ENCODE measurements at places on chromosomes 4 and X. TPM values are rescaled to one million over a fixed set of nuclear protein-coding genes. Genes with fewer than 3 reads are reported as not detected.

- H3K4me1 ChIP-seq: peaks cover 20% of the 10 kb centered on the region
- H3K27ac ChIP-seq: no peak overlapping the region
- no peak overlapping the region for H3K4me3 ChIP-seq
- peaks cover 9% of the 10 kb centered on the region for H3K27me3 ChIP-seq
Measured at GRCh38 chr4:10031668-10032590, 10.6 kb upstream of the SLC2A9 start.

- no peaks in the 10 kb centered on the region for H3K4me1 ChIP-seq
- no peak for DNase-seq
- H3K27ac ChIP-seq: no peak overlapping the region
- no peak overlapping the region for H3K4me3 ChIP-seq
- H3K36me3 ChIP-seq: no peaks in the 10 kb centered on the region
Measured at GRCh38 chr4:85681221-85681657, 206.3 kb downstream of the ARHGAP24 start.

- H3K27me3 ChIP-seq: peaks cover 3% of the 10 kb centered on the region
- no peak for DNase-seq
- H3K27ac ChIP-seq: no peak overlapping the region
- no peaks in the 10 kb centered on the region for H3K36me3 ChIP-seq
- no peaks in the 10 kb centered on the region for H3K4me1 ChIP-seq
- no peak overlapping the region for H3K4me3 ChIP-seq
Measured at GRCh38 chr4:150178161-150178560, 99.9 kb downstream of the DCLK2 start.

DNA sequence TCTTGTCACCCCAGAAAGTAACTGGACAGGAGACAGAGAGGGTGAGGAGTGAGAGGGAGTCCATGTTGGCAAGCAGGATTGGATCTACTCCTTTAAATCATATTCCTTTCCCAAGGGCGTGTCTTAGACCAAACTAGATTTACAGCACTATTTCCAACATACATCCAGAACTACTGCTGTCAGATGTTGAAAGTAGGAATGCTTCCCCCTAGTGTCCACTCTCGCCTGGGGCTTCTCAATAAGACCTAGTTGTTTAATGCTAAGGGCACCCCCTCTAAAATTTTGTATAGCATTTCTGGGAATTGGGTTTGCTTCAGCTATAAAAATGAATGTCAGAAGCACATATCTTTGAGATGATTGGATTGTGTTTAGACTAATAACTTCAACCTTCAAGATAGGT, 13.3 kb downstream of the OFD1 start:
- no peaks in the 10 kb centered on the region for H3K27me3 ChIP-seq
- peaks cover 32% of the 10 kb centered on the region for H3K36me3 ChIP-seq
- no peak overlapping the region for H3K27ac ChIP-seq
- H3K4me3 ChIP-seq: no peak overlapping the region
- peaks cover 12% of the 10 kb centered on the region for H3K4me1 ChIP-seq

DNA sequence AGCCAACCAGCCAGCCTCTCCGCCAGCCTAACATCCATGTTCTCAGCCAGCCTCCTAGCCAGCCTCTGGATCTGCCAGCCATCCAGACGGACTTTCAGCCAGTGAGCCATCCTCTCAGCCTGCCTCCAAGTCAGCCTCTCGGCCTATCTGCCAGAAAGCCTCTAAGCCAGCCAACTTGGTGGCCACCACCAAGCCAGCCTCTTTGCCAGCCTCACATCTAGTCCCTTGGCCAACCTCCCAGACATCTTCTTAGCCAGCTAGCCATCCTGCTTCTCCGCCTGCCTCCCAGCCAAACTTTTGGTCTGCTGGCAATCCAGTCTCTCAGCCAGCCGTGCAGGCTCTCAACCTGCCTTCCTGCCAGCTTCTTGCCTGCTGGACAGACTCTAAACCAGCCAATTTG, 16.4 kb upstream of the ARAP2 start:
- no peak overlapping the region for H3K4me3 ChIP-seq
- H3K36me3 ChIP-seq: peaks cover 4% of the 10 kb centered on the region
- H3K27ac ChIP-seq: no peak overlapping the region
- peaks cover 20% of the 10 kb centered on the region for H3K4me1 ChIP-seq
- DNase-seq: no peak

GRCh38 chr4:11814758-11815157, 386.1 kb upstream of the HS3ST1 start:
- H3K4me3 ChIP-seq: no peak overlapping the region
- no peaks in the 10 kb centered on the region for H3K4me1 ChIP-seq
- H3K36me3 ChIP-seq: no peaks in the 10 kb centered on the region

- no peaks in the 10 kb centered on the region for H3K27me3 ChIP-seq
- H3K4me3 ChIP-seq: no peak overlapping the region
- no peaks in the 10 kb centered on the region for H3K36me3 ChIP-seq
- H3K4me1 ChIP-seq: no peaks in the 10 kb centered on the region
Measured at GRCh38 chr4:177118596-177118995, 191.1 kb upstream of the NEIL3 start.

DNA sequence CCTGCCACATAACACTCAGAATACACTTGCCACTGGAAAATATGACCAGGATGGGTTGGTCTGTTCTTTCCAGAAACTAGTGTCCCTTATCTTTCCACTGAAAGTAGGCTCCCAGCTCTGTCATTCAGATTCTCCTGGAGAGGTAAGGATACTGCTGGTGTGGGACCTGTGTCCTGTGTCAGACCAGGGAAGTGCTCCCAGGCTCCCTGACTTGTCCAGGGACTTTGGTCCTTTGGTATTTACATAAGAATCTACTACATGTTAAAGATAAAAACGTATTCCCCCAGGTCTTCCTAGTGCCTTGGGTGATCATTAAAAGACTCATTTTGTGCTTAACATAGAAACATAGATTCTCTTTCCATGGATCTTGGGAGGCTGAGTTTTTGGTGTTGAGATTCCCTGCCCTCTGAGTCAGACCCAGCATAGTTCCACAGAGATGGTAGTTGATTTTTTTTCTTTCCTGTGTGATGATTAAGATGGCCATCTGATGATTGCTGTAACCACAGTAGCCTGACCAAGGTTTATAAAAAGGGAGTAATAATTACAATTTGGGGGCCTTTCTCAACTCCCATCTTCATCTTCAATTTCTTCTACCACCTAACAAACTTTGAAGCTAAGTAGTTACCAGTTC, 159.8 kb upstream of the JADE1 start:
- no peaks in the 10 kb centered on the region for H3K27me3 ChIP-seq
- DNase-seq: no peak
- no peaks in the 10 kb centered on the region for H3K36me3 ChIP-seq
- H3K4me3 ChIP-seq: no peak overlapping the region

DNA sequence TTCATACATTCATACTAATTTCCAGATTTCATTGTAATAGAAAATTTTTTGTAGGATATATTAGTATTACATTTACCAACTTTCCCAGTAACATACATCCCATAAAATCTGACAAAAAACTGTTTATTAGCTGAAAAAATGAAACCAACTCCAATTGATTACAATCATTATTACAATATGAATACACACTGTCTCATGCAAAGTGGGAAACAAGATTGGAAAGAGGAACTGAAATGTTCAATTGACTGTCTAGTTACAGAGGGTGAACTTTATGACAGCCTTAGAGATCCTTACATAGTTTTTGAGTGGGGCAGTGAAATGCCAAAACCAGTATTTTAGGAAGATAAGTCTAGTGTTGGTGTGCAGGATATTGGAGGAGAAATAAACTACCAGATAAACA, 2.3 kb upstream of the AMBN start:
- H3K36me3 ChIP-seq: no peaks in the 10 kb centered on the region
- H3K4me1 ChIP-seq: no peaks in the 10 kb centered on the region
- no peak overlapping the region for H3K27ac ChIP-seq
- H3K4me3 ChIP-seq: no peak overlapping the region
- no peak for DNase-seq

GRCh38 chr4:167290678-167291077, 56.4 kb upstream of the SPOCK3 start:
- H3K27me3 ChIP-seq: no peaks in the 10 kb centered on the region
- no peaks in the 10 kb centered on the region for H3K36me3 ChIP-seq
- DNase-seq: no peak

- peaks cover 3% of the 10 kb centered on the region for H3K36me3 ChIP-seq
- no peak overlapping the region for H3K27ac ChIP-seq
- no peak for DNase-seq
Measured at GRCh38 chr4:6120361-6120760, 80.0 kb downstream of the JAKMIP1 start.

- H3K27ac ChIP-seq: no peak overlapping the region
- no peak for DNase-seq
- no peak overlapping the region for H3K4me3 ChIP-seq
- no peaks in the 10 kb centered on the region for H3K36me3 ChIP-seq
Measured at GRCh38 chr4:83646538-83647239, 110.8 kb downstream of the GPAT3 start.

DNA sequence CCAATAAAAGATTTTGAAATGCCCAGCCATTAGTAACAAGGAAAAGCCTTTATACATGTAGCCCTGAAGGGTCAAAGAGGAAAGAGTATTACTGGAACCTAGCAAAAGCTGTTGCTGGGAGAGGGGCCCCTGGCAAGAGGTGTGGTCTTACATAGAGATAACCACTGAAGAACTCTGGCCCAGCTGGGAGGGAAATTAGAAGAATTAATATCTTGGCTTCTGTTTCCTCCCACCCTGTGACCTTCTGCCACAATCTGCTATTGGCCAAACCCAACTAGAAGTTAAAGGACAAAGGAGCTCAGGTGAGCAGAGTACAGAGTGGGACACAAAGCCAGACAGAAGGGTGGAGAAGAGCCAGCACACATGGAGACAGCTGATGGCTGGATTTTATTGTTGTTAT, 39.3 kb upstream of the CCNG2 start:
- H3K4me1 ChIP-seq: no peaks in the 10 kb centered on the region
- H3K4me3 ChIP-seq: no peak overlapping the region
- H3K27me3 ChIP-seq: peaks cover 19% of the 10 kb centered on the region
- H3K27ac ChIP-seq: no peak overlapping the region
- no peak for DNase-seq

DNA sequence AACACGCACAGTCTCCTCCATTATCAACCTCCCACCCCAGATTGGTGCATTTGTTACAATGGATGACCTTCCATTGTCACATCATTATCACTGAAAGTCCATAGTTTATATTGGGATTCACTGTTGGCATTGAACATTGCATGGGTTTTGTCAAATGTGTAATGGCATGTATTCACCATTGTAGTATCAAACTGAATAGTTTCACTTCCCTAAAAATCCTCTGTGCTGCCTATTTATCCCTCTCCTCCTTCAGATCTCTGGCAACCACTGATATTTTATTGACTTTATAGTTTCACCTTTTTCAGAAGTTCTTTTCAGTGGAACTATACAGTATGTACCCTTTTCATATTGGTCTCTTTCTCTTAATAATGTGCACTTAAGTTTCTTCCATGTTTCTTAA, 1565.4 kb downstream of the PCDH18 start:
- no peaks in the 10 kb centered on the region for H3K36me3 ChIP-seq
- no peak overlapping the region for H3K27ac ChIP-seq
- no peaks in the 10 kb centered on the region for H3K27me3 ChIP-seq
- no peak overlapping the region for H3K4me3 ChIP-seq
- no peaks in the 10 kb centered on the region for H3K4me1 ChIP-seq

- no peaks in the 10 kb centered on the region for H3K4me1 ChIP-seq
- no peaks in the 10 kb centered on the region for H3K27me3 ChIP-seq
- no peak overlapping the region for H3K27ac ChIP-seq
Measured at GRCh38 chr4:144674711-144675110, 28.8 kb downstream of the HHIP start.

DNA sequence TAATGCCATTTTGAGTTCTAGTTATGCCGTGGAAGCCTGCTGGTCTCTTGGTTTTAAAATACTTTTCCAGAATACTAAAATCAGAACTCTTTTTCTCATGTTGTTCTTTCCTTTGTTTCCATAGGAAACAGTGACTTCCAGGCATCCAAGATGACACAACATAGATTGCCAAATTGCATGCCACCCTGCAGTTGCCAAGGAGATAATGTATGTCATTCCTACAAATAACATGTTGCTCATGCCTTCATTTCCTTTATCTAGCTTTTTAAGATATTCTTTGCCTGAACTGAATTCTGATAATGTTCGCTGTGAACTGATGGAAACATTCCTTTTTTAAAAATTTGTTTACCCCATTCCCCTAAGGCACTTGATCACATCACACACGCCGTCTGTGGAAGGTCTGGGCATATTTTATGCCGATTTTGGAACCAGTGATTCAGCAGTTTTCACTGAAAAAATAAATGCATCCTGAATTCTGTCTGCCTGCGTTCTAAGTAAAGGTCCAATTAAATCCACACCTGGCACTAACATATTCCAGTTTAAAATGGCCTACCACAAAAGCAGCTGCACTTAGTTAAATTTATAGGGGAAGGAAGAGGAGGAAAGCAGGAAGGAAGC, 38.0 kb upstream of the COX7B2 start:
- no peaks in the 10 kb centered on the region for H3K27me3 ChIP-seq
- DNase-seq: no peak
- H3K27ac ChIP-seq: no peak overlapping the region
- no peaks in the 10 kb centered on the region for H3K4me1 ChIP-seq

DNA sequence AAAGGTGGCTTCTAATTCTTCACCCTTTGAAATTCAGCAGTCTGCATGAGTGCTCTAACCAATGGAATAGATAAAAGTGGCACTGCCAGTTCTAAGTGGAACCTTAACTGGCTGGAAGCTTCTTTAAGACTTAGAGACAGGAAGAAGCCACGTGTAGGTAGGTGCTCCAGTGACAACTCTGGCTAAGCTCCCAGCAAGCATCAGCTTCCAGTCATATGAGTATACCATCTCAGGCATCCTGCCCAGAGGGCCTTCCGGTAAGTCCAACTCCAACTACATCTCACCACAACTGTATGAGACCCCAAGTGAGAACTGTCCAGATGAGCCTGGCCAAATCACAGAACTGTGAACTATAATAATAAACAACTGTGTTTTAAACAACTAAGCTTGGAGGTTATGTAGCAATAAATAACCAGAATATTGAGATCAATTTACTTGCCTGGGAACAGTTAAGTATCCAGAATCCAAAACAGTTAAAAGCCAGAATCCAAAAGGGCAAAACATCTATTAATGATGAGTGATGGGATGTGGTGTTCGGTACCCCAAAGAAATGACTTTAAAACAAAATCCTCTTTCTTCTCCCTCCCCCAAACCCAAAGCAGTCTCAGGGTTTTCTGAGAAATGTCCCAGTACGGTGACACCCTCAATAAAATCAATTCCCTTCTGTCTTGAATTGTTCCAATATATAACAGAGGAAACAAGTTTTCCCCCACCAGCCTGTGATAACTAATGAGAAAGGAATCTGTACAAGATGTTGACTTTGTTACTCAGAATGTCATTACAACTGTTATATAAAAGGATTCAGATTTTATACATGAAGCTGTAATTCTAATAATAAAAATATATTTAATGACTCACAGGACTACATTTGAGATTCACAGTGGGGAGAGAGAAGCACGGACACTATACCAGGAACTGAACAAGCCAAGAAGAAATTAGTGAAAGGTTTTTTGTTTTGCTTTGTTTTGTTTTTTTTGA, 4.2 kb downstream of the TSPAN5 start:
- H3K4me3 ChIP-seq: no peak overlapping the region
- H3K27me3 ChIP-seq: no peaks in the 10 kb centered on the region

The RPL36A gene
- 252 TPM for total RNA-seq

The WDFY3 gene
- total RNA-seq: 0.75 TPM

The PITX2 gene
- total RNA-seq: 0.09 TPM

The STARD8 gene
- total RNA-seq: 3.3 TPM

The ALB gene
- total RNA-seq: not detected

The SPANXB1 gene
- not detected for total RNA-seq

The CTBP1 gene
- 200 TPM for total RNA-seq

The DRP2 gene
- 0.28 TPM for total RNA-seq

The QRFPR gene
- total RNA-seq: not detected

The ITGB1BP2 gene
- 7.3 TPM for total RNA-seq

The KIAA1210 gene
- total RNA-seq: not detected

Data from activated CD4-positive, alpha-beta T cell treated with anti-CD3 and anti-CD28 coated beads, Interleukin-2, amount 10 ng/mL, durations not matched to agents 24 days and 14 days (primary cell).